NCI-H2029 (cell line): ENCODE measurements at places on chromosomes 3 and 15.
A peak's percentile ranks its signal among the peaks of the same experiment; 100 is the strongest.

- no peak for DNase-seq
Observed at GRCh38 chr3:45165497-45166283, 19.5 kb upstream of the CDCP1 start.

- peak; percentile 49 for DNase-seq
Observed at GRCh38 chr3:53269888-53270880, 14.4 kb upstream of the TKT start.

- DNase-seq = no peak
Observed at GRCh38 chr3:179244878-179245277, 6.0 kb downstream of the KCNMB3 start.

GRCh38 chr15:62105266-62105665, 38.5 kb downstream of the C2CD4A start:
- DNase-seq = no peak

DNA sequence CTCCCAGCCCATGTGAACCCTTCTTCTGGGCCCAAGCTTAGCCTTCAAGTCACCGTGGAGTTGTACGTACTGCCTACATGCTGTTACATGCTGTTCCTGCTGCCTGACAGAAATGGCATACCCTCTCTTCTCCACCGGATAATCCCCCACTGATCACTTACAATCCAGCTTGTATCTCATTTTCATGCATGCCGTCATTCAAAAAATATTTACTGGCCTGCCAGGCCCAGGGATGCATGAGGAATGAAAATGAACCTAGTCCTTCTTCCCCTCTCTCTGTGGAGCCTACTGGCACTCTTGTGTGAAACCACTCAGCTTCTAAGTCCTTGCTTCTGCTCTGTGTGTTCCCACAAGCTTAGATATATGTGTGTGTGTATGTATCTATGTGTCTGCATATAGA, 60.6 kb downstream of the WNT5A start:
- no peak for DNase-seq

DNA sequence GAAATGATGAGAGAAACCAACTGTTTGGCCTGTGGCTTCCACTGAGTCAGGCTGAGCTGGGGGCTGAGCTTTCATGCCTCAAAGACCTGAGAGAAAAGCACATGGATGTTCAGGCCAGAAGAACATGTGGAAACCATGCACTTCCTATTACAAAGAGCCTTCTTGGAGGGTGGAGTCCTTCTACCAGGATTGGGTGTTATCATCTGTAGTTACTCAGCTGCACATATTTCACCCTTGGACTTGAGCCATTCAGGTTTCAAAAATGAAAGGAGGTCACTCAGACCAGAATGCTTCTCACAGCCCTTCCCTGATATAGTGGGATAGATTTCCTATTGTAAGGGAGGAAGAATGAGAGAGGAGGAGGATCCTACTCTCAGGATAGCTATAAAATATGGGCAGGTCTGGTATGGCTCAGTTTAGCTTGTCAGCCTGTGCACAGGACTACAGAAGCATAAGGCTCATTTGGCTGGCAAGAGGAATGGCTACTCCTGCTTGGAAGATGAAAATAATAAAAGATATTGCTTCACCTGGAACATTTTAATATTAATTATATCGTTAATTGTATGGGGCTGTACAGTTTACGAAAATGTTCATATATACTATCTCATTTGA, 173.6 kb upstream of the TMC3 start:
- no peak for DNase-seq

GRCh38 chr15:100430411-100430810, 88.6 kb upstream of the ADAMTS17 start:
- DNase-seq = no peak

DNA sequence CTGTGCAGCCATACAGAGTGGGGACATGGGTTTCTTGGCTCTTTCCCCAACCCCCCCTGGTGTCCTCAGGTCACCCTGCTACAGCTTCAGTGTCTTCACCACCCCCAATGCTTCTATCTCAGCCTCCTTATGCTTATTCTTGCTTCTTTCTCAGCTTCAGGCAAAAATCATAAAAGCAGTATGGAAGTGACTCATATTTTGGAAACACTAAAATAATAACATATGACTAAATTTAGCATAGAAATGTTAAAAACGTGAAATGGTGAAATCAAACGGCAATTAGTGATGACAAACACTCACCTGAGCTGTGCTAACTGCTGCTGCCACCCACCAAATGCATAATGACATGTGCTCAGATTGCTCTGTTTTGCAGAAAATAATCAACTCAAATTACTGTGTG, 475.2 kb upstream of the EPHA3 start:
- no peak for DNase-seq

DNA sequence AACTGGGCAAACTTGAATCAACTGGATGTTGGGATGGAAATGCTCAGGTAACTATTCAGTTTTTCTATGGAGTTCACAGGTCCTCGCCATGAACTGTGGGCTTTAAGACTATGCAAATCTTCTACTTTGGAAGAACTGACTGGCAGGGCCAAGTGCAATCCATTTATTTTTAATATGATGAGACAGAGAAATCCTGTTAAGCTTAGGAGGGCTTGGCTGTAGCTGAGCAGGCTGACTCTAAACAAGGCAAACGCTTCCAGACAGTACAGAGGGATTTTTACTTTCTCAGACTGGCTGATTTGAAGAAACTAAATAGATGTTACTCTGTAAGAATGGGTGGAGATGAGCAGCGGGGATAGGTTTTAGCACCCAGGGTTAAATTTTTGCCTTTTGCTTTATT, 194.2 kb upstream of the ICE2 start:
- no peak for DNase-seq

GRCh38 chr3:40450438-40450837, 6.7 kb upstream of the RPL14 start:
- DNase-seq = no peak

DNA sequence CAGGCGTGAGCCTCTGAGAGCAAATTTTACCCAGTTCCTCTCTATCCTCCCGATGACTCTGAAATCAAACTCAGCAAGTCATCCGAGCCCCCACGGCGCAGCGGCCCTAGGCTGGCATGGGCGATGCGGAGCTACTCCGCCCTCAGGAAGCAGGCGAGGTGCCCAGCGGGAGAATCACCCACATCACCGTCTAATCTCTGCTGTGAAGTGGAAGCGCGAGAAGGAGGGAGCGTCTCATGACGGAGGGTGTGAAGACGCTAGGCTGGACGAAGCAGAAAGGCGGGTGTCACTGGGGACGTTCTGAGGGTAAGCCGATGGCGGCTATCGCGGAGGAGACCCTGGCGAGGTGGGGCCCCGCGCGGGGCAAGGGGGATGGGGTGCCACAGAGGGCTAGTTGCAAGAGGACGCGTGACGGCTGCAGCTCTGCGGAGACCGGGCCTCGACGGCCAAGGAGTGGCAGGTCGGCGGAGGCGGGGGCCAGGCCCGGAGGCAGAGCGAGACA, 9.1 kb upstream of the GNAI2 start:
- no peak for DNase-seq

GRCh38 chr15:48682942-48683651, 37.6 kb upstream of the FBN1 start:
- DNase-seq = no peak

DNA sequence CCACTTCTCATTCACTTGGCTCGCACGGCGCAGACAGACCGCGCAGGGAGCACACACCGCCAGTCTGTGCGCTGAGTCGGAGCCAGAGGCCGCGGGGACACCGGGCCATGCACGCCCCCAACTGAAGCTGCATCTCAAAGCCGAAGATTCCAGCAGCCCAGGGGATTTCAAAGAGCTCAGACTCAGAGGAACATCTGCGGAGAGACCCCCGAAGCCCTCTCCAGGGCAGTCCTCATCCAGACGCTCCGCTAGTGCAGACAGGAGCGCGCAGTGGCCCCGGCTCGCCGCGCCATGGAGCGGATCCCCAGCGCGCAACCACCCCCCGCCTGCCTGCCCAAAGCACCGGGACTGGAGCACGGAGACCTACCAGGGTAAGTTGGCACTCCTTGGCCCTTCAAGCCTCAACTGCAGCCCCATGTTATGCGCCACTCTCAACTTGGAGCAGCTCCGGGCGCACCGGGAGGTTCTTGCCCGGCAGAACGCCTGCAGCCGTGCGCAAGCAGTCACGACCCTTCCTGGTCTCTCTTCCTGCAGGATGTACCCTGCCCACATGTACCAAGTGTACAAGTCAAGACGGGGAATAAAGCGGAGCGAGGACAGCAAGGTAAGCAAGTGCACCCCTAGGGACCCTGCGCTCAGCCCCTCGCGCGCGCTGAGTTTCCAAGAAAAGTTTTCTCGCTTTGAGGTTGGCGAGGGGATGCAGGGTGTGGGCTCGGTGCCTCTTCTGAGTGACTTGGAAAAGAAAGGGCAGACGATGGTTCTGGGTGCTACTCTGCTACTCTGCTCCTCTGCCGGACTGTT, at the start of gene BHLHE40:
BHLHE40 (plus strand) TSS at position 10 of the 801 bp plus-strand sequence; CDS start at position 292, 282 bp downstream.
- no peak for DNase-seq

DNA sequence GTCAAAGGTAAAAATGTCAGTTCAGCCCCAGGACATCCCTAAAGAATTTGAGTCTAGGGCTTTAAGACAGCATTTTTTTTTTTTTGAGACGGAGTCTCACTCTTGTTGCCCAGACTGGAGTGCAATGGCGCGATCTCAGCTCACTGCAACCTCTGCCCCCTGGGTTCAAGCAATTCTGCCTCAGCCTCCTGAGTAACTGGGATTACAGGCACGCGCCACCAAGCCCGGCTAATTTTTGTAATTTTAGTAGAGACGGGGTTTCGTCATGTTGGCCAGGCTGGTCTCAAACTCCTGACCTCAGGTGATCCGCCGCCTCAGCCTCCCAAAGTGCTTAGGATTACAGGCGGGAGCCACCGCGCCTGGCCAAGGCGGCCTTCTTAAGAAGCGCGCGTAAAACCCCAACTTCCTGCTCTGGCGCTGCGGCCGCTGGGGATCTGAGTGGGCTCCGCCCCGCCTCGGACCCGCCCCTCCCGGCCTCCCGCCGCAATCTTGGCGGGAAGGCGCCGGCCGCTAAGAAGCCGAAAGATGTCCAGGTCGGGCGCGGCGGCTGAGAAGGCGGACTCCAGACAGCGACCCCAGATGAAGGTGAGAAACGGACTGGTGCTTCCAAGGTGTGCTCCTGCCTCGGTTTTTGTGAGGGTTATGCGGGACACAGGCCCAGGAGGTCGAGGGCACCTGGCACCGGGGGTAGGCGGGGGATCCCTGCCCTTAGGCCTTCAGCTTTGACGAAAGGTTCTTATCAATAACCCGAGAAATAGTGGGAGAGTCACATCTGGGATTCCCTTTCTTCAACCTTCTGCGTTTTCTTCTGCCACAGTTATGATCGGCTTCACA, at the start of gene WDR76:
WDR76 (plus strand) TSS at position 495 of the 834 bp plus-strand sequence; CDS start at position 526, 31 bp downstream.
- peak; percentile 53 for DNase-seq

GRCh38 chr3:96354742-96355141, 459.7 kb upstream of the EPHA6 start:
- no peak for DNase-seq

- DNase-seq = no peak
Observed at GRCh38 chr3:188230962-188231361, 77.0 kb downstream of the LPP start.
